ENCODE measurements at places on chromosomes 11 and 22.

DNA sequence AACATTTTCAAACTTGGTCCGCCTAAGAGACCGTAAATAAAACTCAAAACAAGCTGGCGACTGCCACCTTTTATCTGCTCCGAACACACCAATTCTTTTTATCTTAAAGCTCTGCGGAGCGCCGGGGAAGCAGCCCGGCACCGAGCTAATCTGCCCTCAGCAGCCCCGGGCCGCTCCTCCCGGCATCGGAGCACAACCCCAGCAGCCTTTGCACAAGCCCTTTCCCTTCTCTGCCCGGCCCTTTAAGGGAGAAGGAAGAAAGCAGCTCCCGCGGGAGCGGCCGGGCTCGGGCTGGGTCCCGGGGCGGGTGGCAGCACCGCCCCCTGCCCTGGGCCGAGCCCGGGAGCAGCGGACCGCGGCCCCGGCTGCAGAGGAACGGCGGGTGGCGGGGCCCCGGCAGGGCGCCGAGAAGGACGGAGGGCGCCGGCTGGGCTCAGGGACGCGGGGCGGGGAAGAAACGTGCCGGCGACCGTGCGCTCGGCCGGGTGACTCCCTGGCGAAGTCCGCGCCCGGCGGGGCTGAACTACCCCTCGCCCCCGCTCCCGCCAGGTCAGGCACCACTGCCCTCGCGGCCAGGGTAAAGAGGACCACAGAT, 133.6 kb upstream of the C11orf58 start:
- DNase-seq = no peak

- no peak for DNase-seq
Measured at GRCh38 chr11:134583397-134583990, 171.5 kb upstream of the B3GAT1 start.

GRCh38 chr11:121225382-121225781, 67.2 kb upstream of the SC5D start:
- DNase-seq = no peak

DNA sequence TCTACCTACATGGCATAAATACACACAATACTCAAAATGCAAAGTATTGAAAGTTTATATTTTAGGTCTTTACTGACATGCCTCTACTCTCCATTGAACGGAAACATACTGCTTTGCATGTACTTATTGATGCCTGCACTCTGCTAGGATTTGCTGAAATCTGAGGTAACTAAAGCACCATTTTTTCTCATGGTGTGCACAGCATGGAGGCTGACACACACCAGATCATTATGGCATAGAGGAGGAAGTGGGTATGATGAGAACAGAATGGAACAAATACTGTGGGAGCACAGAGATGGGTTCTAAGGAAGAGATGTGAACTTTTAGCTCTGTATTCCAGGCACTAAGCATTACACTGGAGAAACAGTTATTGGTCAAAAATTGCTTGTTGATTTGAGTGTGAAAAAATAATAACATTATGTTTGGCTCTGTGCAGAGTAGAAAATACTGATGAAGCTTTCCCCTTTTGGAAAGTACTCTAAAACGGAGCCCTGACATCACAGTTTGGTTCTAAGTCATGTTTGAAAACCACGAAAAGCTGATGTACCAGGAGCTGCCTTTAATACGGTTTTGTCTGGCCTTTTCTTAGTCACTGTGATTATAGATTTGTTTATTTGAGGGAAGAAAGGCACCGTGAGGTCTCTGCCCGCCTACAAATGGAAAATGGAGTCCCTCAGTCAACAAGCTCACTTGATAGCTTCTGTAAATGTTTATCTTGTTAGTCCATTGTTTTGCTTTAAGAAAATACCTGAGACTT, 5.6 kb downstream of the OR52R1 start:
- no peak for DNase-seq

DNA sequence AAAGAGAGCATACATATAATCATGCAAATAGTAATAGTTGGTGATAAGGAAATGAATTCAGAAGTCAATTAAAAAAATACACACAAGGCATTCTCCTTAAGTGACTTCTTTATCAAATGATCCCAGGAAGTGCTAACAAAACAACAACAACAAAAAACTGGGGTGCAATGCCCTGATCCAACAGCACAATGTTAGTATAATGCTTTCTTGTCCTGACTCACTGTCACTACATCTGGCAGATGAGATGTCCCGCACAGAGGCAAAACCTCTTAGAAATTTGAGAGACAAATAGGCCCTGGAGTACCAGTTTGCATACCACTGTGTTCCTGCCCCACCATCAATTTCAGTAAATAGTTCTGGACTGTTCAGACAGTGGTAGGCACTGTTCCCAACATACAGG, 11.0 kb upstream of the AMBRA1 start:
- DNase-seq = no peak

- DNase-seq = no peak
Measured at GRCh38 chr11:10484461-10485180, 29.6 kb downstream of the AMPD3 start.
